T-cell (primary cell): ENCODE measurements at places on chromosomes 3 and 15.

GRCh38 chr3:167502401-167502800 is 28.6 kb upstream of the SERPINI2 start:
- no peak for DNase-seq
- no peaks in the 10 kb centered on the region for H3K27me3 ChIP-seq
- no peak overlapping the region for H3K4me3 ChIP-seq
- no peaks in the 10 kb centered on the region for H3K4me1 ChIP-seq
- H3K27ac ChIP-seq, result no peak overlapping the region
- no peaks in the 10 kb centered on the region for H3K36me3 ChIP-seq

DNA sequence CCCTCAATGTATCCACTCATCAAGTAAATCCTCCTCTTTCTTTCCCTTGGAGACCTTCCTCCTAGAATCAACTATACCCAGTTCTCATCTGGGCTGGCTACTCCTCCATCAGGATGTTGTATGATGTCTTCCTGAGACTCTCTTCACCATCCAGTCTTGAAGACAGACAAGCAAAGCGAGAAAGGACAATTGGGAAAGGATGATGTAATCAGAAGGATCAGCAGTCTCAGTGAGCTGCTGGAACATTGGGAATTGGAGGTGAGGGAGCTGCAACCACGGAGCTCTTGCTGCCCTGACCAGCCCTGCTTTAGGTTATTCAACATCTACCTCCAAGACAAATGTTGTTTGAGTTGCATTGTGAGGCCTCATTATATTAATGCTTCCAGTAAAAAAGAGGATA is 48.0 kb upstream of the UBP1 start:
- no peak overlapping the region for H3K27ac ChIP-seq
- no peak for DNase-seq
- no peaks in the 10 kb centered on the region for H3K36me3 ChIP-seq
- H3K4me1 ChIP-seq, result no peaks in the 10 kb centered on the region
- H3K4me3 ChIP-seq, result no peak overlapping the region

DNA sequence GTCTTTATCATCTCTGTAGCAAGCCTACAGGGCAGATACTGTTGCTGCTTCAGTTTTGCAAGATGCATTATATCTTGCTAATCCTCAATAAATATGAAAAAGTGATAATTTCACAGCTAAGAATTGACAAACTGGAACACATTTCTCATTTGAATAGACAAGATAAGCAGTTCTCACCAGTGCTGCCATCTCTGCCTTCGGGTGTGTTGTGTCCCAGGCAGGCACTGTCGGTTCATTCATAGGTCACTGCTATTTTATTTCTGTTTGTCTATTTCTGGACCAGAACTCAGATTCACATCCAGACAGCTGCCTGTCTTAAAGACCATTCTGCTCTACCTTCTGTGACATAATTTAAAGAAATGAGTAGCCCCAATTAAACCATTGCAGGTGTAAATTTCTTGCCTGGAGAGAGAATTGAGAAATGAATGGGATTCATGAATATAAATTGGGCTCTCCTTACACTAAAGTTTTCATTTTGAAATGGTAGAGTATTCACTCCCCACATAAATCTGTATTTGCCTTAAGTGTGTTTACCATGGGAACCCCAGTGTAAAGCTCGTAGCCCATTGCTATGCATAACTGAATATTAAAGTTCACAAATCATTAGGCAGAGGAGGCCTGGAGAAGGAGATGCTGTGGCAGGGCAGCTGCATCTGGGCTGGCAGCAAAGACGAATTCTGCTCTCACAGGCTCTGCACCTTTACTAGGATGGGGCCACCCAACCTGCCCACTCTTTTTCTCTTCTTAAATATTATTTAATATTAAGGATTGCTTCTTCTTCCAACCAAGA is 149.9 kb downstream of the ARPP21 start:
- no peaks in the 10 kb centered on the region for H3K36me3 ChIP-seq
- H3K27ac ChIP-seq, result no peak overlapping the region
- no peaks in the 10 kb centered on the region for H3K4me1 ChIP-seq
- no peaks in the 10 kb centered on the region for H3K27me3 ChIP-seq
- no peak for DNase-seq

DNA sequence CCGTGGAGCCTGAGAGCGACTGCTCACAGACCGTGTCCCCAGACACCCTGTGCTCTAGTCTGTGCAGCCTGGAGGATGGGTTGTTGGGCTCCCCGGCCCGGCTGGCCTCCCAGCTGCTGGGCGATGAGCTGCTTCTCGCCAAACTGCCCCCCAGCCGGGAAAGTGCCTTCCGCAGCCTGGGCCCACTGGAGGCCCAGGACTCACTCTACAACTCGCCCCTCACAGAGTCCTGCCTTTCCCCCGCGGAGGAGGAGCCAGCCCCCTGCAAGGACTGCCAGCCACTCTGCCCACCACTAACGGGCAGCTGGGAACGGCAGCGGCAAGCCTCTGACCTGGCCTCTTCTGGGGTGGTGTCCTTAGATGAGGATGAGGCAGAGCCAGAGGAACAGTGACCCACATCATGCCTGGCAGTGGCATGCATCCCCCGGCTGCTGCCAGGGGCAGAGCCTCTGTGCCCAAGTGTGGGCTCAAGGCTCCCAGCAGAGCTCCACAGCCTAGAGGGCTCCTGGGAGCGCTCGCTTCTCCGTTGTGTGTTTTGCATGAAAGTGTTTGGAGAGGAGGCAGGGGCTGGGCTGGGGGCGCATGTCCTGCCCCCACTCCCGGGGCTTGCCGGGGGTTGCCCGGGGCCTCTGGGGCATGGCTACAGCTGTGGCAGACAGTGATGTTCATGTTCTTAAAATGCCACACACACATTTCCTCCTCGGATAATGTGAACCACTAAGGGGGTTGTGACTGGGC is 7.3 kb downstream of the FAM131A start:
- H3K27me3 ChIP-seq, result no peaks in the 10 kb centered on the region
- no peak overlapping the region for H3K27ac ChIP-seq
- H3K4me1 ChIP-seq, result no peaks in the 10 kb centered on the region
- no peak for DNase-seq
- no peak overlapping the region for H3K4me3 ChIP-seq

- H3K36me3 ChIP-seq, result no peaks in the 10 kb centered on the region
- no peak overlapping the region for H3K4me3 ChIP-seq
- no peak overlapping the region for H3K27ac ChIP-seq
- H3K4me1 ChIP-seq, result peaks cover 10% of the 10 kb centered on the region
Measured at GRCh38 chr3:133479895-133480669, 80.2 kb downstream of the BFSP2 start.

GRCh38 chr3:195240939-195241338 is 30.0 kb downstream of the XXYLT1 start:
- peaks cover 4% of the 10 kb centered on the region for H3K4me1 ChIP-seq
- no peak overlapping the region for H3K27ac ChIP-seq
- no peaks in the 10 kb centered on the region for H3K27me3 ChIP-seq
- no peak for DNase-seq

DNA sequence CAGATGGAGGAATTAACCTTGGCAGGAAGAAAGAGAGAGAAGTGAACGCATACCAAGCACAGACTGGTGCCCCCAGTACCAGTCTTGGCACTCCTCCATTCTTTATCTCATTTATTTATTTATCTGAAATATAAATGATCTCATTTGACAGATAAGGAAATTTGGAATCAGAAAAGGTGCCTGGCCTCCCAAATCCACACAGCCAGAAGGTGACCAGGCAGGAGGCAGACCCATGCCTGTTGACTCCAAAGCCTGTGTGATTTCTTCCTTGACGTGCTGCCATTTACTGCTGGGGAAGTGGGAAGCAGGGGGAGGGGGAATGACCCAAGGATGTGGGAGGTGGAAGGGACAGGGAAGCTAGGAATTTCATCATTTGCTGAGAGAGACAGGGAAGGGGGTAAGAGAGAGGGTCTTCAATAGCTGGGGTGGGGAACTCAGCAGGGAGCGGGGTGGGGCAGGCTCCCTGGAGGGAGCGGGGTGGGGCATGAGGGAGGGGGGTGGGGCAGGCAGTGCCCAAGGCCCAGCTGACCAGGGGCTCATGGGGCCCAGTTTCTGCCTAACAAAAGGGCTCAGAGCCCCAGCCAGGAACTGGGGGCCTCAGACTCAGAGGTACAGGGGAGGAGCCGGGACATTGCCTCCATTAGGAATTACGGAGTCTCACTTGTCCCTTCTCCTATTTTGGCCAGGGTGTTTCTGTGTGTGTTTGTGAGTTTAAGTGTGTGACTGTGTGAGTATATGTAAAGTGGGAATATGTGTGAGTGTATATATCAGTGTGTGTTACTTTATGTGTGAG is 63.0 kb downstream of the MINAR1 start:
- H3K4me1 ChIP-seq, result no peaks in the 10 kb centered on the region
- no peak overlapping the region for H3K27ac ChIP-seq
- H3K36me3 ChIP-seq, result no peaks in the 10 kb centered on the region
- no peak overlapping the region for H3K4me3 ChIP-seq

GRCh38 chr3:197508461-197508860 is 47.3 kb downstream of the BDH1 start:
- no peak overlapping the region for H3K4me3 ChIP-seq
- H3K4me1 ChIP-seq, result no peaks in the 10 kb centered on the region
- no peak overlapping the region for H3K27ac ChIP-seq
- peaks cover 8% of the 10 kb centered on the region for H3K27me3 ChIP-seq
- no peak for DNase-seq

GRCh38 chr3:12472000-12472610 is 12.2 kb upstream of the TSEN2 start:
- no peaks in the 10 kb centered on the region for H3K27me3 ChIP-seq
- DNase-seq, result no peak
- H3K4me1 ChIP-seq, result peaks cover 5% of the 10 kb centered on the region
- no peak overlapping the region for H3K4me3 ChIP-seq
